ENCODE measurements at places on chromosomes 16 and 17.

- DNase-seq: no peak
Measured at GRCh38 chr17:333626-334396, 18.8 kb downstream of the RPH3AL start.

GRCh38 chr17:73214851-73215250, 22.0 kb downstream of the COG1 start:
- DNase-seq: no peak

- no peak for DNase-seq
Measured at GRCh38 chr17:17668358-17668757, 12.9 kb upstream of the RAI1 start.

GRCh38 chr16:11673091-11674000, 5.1 kb downstream of the SNN start:
- DNase-seq: no peak

DNA sequence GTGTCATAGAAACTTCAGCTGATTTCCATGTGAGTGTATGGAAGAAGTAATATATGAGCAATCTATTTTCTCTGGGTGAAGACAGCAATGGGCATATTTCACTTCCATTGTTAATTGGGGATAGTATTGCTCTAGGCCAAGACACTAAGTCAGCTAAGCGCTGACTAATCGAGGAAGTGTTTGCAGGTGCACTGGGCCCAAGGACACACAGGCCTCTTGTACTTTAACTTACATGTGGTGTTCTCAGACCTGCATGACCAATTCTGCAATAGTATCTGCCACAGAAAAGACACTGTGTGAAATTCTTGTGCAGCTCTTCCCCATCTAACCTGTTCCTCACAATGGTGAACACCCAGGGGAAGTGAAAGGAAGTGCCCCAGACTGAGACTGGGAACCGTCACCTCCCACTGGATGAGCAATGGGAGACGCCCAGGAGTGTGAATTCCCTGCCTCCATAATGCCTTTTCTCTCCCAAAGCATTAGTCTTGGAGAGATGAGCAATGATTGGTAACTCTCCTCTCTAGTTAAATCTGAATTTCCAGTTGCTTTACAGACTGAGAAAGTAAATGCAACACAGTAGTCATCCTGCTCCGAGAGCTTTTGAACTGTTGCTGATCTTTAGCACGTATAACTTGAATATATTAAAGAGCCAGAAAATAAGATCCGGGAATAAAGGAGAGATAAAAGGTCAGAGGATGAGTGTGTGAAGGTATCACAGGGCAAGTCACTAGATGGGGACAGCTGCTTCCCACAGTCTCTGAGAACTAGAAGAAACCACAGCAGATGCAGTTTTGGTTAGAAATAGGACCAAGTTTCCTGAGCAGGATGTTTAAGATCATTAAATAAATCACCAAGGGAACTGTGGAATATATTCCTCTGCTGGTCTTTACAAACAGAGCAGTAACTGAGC, 82.6 kb downstream of the CDK5R1 start:
- DNase-seq: no peak

DNA sequence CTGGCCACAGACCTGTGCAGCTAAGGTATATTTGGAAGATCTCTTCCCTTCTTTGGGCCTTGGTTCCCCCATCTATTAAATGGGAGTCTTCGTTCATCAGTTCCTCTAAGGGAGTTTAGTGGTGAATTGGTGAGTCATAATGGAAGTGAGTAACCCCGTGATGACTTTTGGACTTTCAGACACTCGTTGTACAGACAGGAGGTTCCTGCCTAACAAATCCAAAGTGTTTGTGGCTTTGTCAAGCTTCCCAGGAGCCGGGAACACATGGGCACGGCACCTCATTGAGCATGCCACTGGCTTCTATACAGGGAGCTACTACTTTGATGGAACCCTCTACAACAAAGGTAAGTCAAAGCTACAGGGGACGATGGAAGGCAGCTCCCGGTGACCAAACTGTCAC, 40.4 kb downstream of the WSCD1 start:
- DNase-seq: peak; percentile 11

- DNase-seq: no peak
Measured at GRCh38 chr16:83115491-83116232, 488.9 kb downstream of the CDH13 start.

- DNase-seq: no peak
Measured at GRCh38 chr17:19590451-19590850, 56.8 kb downstream of the SLC47A1 start.

GRCh38 chr17:17078832-17079231, 36.6 kb downstream of the MPRIP start:
- DNase-seq: no peak

- DNase-seq: no peak
Measured at GRCh38 chr16:11342021-11342855, 3.0 kb upstream of the RMI2 start.

GRCh38 chr17:1939981-1940809, 84.9 kb downstream of the RTN4RL1 start:
- no peak for DNase-seq

GRCh38 chr16:24861461-24861860, 15.7 kb downstream of the SLC5A11 start:
- DNase-seq: no peak

GRCh38 chr16:54303613-54304012, 17.0 kb upstream of the IRX3 start:
- no peak for DNase-seq

DNA sequence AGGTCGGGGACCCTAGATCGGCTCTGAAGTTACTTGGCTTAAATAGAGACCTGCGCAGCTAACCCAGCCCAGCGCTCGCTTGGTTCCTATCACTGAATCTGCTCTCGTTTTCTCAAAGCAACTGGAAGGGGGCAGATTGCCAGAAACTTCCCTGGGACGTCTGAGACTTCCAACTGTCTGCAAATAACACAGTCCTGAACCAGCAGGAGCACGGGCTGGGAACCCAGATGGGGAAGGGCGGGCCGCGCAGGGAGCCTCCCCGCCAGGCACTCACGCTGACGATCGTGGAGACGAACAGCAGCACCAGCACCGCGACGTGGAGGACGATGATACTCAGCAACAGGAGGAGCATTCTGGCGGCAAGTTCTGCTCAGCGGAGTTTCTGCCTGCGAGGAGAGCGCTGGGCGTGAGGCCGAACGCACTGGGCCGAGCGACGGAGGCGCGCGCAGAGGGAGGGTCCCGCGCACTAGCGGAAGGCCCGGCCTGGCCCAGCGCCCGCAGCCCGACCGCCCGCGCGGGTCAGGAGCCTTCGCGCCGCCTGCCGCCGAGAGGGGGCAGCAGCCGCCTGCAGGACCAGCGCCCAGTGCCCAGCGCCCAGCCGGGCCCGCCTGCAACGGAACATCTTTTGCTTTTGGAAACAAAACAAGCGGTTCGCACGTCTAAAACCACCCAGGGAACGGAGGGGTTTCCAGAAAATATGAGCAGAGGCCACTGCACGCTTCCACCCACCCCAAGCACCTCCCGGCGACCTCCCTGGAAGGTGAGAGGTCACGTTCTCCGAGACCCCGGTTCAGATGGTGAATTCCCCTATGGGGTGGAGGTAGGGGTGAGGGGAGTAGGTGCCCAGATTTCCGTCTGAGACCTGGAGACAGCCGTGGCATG, 4.5 kb downstream of the PMP22 start:
- DNase-seq: peak; percentile 56

GRCh38 chr16:14309001-14309886, 238.1 kb downstream of the MRTFB start:
- DNase-seq: peak; percentile 20

DNA sequence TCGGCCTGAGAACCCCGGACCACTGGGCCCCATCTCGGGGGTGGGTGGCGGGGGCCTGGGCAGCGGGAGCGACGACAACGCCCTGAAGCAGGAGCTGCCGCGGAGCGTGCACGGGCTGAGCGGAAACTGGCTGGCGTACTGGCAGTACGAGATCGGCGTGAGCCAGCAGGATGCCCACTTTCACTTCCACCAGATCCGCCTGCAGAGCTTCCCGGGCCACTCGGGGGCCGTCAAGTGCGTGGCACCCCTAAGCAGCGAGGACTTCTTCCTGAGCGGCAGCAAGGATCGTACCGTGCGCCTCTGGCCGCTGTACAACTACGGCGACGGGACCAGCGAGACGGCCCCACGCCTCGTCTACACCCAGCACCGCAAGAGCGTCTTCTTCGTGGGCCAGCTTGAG, 8.9 kb upstream of the SERPINF2 start:
- DNase-seq: no peak

GRCh38 chr17:58280480-58281217, at the start of gene MPO:
TSS of gene MPO (minus strand) at chr17:58280935. CDS start at chr17:58280758, 177 bp downstream.
- DNase-seq: no peak

DNA sequence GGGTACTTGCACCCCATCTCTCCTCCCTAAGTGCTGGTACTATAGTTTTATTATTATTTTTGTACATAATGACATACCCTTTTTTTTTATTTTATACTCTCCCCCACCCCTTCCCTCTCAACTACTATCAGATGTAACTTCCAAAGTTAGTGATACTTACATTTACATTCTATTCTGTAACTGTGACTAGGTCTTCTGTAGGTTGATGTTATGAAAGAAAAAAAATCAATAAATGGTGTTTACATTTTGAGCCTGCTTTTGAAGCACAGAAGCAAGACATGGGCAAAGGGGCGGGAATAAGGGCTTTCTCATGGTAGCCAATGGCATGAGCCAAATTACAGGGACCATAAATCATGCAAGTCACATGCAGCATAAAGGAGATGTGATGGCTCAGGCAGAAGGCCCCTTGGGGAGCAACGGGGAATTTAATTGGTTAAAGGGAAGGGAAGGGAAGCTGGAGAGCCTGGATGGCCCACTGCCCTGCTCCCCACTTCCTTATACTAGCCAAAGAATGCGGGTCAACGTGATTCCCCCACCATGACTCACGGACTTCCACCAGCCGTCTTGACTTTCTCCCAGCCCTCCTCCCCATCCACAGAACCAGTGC, 2.4 kb upstream of the ACSF2 start:
- no peak for DNase-seq

- DNase-seq: no peak
Measured at GRCh38 chr17:71437166-71437565, 683.7 kb upstream of the SOX9 start.

GRCh38 chr16:67063008-67063407, 34.1 kb downstream of the CBFB start:
- DNase-seq: no peak

DNA sequence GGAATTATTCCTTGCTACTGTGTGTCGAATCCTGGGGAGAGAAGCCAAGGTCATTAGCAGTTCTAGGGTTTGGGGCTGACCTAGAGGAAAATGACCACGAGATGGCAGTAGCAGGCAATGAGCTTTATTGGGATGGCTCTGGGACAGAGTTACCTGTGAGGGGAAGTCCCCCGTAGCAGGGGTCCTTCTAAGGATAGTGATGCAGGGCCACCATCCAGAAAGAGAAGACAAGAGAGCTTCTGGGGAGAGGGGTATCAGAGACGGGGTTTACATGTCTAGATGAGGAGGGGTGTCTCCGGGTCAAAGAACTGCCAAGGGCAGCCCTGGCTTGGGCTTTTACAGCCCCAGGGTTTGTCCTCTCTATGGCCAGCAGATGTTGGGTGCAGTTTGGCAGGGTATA, 6.4 kb upstream of the GGT6 start:
- DNase-seq: peak; percentile 61

DNA sequence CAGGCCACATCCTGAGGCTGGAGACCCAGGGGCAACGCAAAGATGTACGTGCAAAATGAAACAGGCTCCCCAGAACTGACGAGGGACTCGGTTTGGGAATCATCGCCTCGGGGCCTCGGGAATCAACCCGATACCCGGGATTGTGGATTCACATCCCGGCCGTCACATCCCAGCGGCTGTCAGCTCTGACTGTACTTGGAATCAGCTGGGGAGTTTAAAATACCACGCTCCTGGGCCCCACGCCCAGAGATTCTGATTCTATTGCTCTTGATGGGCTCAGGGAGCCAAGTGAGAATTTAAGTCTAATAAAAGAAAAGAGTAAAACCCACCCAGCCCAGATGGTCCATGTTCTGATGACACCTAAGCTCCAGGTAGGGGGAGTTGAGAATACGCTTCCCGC, 42.2 kb downstream of the MRM3 start:
- DNase-seq: no peak

DNA sequence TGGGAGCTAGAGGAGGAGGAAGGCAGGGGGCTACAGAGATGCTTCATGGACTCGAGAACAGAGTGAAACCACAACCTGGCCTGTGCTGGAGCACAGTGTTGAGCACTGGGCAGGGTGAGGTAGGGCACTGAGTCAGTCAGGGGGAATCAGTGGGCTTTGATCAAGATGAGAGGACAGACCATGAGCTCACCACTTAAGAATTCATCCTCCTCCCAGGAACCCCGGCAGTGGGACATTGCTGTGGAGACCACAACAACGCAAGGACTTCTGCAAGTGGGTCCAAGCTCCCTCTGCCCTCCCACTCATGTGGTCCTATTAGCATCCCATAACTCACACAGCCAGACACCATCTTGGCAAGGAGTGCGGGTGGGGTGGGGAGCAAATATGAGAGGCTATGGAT, 1.7 kb upstream of the CES5A start:
- no peak for DNase-seq

DNA sequence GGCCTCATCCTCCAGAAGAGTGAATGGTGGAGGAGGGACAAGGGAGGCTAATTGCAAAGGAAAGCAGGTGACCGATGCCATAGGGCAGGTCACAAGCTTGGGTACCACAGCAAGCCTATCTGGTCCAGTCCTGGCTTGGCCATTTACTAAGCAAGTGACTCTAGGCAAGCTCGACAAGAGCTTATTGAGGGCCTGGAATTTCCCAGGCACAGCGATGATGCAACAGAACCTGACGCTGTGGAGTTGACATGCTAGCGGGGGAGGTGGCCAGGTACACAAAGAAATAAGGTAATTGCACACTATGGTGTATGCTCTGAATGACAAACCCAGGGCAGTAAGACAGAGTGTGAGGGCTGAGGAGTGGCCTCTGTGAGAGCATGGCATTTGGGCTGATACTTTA, 98.5 kb downstream of the PGS1 start:
- DNase-seq: no peak

- no peak for DNase-seq
Measured at GRCh38 chr17:55769625-55770000, 18.8 kb downstream of the PCTP start.

DNA sequence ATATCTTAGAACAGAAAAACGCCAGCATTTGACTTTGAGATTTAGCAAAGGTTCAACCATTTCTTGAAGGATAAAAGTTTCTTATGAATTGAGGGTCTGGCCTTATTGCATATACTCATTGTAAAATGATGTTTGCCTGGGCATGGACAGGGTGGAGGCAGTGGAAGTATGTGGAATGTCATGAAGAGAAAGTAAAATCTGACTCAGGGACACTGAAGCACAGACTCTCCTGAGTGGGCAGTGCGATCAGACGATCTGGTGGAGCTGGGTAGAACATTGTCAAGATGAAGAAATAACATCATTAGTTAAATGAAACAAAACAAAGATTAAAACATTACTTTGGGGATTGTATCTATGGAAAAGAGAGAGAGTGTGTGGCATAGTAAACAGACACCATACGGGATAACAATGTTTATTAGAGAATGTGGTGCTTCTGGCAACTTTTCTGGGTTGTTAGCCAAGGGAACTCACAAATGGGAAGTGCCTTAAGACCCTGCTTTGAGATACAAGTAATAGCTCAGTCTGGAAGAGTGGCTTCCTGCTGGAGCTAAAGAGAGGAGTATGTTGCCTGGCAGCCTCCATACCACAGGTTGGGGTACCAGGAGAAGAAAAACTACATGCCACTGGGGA, 4.4 kb downstream of the MAP3K3 start:
- DNase-seq: no peak

GRCh38 chr16:84700446-84701300, 873 bp downstream of the USP10 start:
- peak; percentile 35 for DNase-seq

Measured in activated CD4-positive, alpha-beta T cell treated with anti-CD3 and anti-CD28 coated beads, Interleukin-2, Interleukin-4, amounts not matched to agents 100 ng/mL and 50 ng/mL, durations not matched to agents 16 hours and 8 hours (primary cell).